ENCODE measurements at places on chromosomes 6 and 20. TPM values are rescaled to one million over a fixed set of nuclear protein-coding genes. Genes with fewer than 3 reads are reported as not detected.

ZFP57 gene
- total RNA-seq, result 0.10 TPM

FRK gene
- 0.10 TPM for total RNA-seq

DNA sequence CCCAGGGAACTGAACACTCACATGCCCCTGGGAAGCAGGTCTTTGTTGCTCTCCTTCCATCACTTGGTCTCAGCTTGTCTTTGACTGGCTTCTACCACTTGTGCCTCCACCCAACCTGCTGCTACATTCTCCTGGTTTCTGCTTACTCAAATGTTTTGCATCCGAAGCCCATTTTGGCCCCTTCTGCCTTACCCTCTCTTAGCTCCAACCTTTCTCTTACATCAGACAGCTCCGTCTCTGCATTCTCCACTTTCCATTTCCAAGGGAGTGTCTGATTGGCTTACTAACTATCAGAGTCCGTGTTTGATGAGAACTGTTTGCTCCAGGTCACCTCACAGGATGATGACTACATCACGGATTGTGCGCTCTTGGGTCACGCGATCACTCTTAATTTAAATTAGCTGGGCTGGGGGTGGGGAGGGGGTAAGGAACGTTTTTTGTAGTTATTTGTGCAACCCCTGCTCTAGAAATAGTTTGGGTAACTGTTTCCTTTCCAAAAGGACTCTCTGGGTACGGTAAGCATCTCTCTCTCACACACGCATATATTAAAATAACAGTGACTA is 844 bp upstream of the ABRACL start:
- peak; percentile 38 for DNase-seq

DNA sequence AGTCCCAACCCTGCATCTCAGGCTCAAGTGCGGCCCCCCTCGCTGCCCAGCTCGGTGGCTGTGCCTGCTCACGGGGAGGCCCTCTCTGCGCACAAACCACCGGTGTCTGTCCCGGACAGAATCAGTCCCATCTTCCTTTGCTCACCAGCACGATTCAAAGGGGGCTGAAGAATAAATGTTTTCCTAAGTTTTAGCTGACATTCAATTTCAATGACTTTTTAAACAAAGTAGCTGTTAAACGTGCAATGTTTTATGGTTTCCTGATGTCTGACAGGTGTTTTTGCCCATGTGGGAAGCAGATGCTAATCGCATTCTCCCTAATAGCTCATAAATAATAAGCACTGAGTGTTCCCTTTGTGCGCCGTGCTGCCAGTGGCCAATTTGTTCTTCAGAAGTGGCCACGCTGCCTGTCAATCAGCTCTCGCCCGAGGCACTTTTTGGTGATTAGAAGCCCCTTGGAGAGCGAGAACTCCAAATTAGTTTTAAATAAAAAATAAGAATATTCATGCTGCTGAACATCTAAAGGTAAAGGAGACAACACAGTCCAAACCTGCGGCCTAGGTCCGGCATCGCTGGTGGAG is 26.3 kb downstream of the BHLHE23 start:
- no peak for DNase-seq
